Small intestine (tissue), 16 donors: ENCODE measurements at places on chromosomes 2 and 18. TPM values are rescaled to one million over a fixed set of nuclear protein-coding genes. Genes with fewer than 3 reads are reported as not detected.

The FSIP2 gene
- polyA plus RNA-seq: under 0.01 TPM

The CCDC141 gene
- 0.27 TPM for polyA plus RNA-seq

The ZAP70 gene
- 15.9 TPM for polyA plus RNA-seq

The SLC38A11 gene
- polyA plus RNA-seq: 0.22 TPM

The SOX11 gene
- 0.03 TPM for polyA plus RNA-seq

The CYP27A1 gene
- polyA plus RNA-seq: 46.7 TPM

The ERMN gene
- 0.53 TPM for polyA plus RNA-seq

The NRP2 gene
- polyA plus RNA-seq: 9.0 TPM

The RNPEPL1 gene
- 149 TPM for polyA plus RNA-seq

The PLGLB1 gene
- 4.0 TPM for polyA plus RNA-seq

The SKOR2 gene
- not detected for polyA plus RNA-seq

The KIDINS220 gene
- polyA plus RNA-seq: 4.6 TPM

The DOK1 gene
- polyA plus RNA-seq: 15.4 TPM

The SCTR gene
- polyA plus RNA-seq: 48.8 TPM

The UGT1A3 gene
- polyA plus RNA-seq: 6.8 TPM

The GPAT2 gene
- polyA plus RNA-seq: 0.22 TPM

The CAPN14 gene
- polyA plus RNA-seq: not detected

The RAMP1 gene
- 155 TPM for polyA plus RNA-seq

The SP140 gene
- polyA plus RNA-seq: 1.5 TPM
